Ascending aorta (tissue), 2 donors: ENCODE measurements at places on chromosomes 16 and 17.

GRCh38 chr17:79633993-79634813, 23.4 kb upstream of the RBFOX3 start:
- no peak overlapping the region for H3K4me3 ChIP-seq
- peak; percentile 33 for DNase-seq
- H3K27me3 ChIP-seq = no peaks in the 10 kb centered on the region
- no peaks in the 10 kb centered on the region for H3K4me1 ChIP-seq
- no peak overlapping the region for H3K27ac ChIP-seq

GRCh38 chr17:6683081-6683684, 30.0 kb downstream of the SLC13A5 start:
- no peak overlapping the region for H3K4me3 ChIP-seq
- no peaks in the 10 kb centered on the region for H3K36me3 ChIP-seq
- no peaks in the 10 kb centered on the region for H3K27me3 ChIP-seq
- no peaks in the 10 kb centered on the region for H3K4me1 ChIP-seq
- no peak for DNase-seq

- no peaks in the 10 kb centered on the region for H3K4me1 ChIP-seq
- H3K36me3 ChIP-seq = peaks cover 24% of the 10 kb centered on the region
- DNase-seq = no peak
- H3K4me3 ChIP-seq = no peak overlapping the region
These were observed 78.8 kb upstream of the RPRML start for GRCh38 chr17:47057830-47058229.

DNA sequence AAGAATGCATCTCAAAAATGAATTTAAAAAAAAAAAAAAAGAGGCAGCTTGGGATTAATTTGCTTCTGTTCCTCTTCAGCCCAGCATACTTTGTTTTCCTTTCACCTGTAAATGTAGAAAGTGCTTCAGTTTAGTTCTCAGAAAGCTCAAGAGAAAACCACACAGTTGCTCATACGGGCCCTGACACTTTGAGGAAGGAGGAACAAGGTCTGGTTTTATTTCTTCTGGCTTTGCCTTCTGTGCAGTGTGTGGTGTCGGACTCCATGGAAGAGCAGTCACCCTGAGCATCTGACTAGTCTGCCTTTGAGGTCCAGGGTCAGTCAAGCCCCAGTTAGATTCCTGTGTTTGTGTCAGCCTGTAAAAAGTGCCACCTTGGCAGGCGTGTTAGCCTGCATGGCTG, 27.6 kb downstream of the NMT1 start:
- H3K27ac ChIP-seq = peak overlapping the region; percentile 87
- H3K27me3 ChIP-seq = no peaks in the 10 kb centered on the region
- H3K36me3 ChIP-seq = peaks cover 67% of the 10 kb centered on the region

DNA sequence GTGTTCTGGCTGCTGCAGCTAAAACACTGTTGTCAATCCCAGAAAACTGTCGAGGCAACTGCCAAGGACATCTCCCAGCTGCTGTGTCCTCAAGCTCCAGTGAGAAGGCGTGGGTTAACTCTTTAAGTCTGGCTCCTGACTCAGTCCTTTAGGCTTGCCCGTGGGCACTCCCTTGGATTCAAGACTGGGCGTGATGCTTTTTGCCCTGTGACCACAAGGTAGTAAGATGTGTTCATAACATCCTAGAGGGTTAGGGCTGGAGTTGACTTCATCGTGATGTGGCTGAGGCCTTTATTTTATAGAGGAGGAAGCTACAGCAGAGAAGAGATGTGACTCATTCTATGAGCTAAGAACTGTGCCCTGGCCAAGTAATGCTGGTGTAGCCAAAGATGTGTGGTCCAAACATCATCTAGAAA, 50.9 kb upstream of the TEKT3 start:
- no peak overlapping the region for H3K27ac ChIP-seq
- H3K4me3 ChIP-seq = no peak overlapping the region
- DNase-seq = no peak
- no peaks in the 10 kb centered on the region for H3K27me3 ChIP-seq

GRCh38 chr16:23771027-23771426, 16.2 kb downstream of the CHP2 start:
- H3K4me1 ChIP-seq = no peaks in the 10 kb centered on the region
- H3K27me3 ChIP-seq = no peaks in the 10 kb centered on the region
- no peak overlapping the region for H3K27ac ChIP-seq
- no peak for DNase-seq
- no peak overlapping the region for H3K4me3 ChIP-seq

- H3K4me1 ChIP-seq = peaks cover under 1% of the 10 kb centered on the region
- H3K4me3 ChIP-seq = peak overlapping the region; percentile 10
- peak overlapping the region; percentile 77 for H3K27ac ChIP-seq
- DNase-seq = peak; percentile 69
These were observed 8.2 kb downstream of the RHBDF2 start for GRCh38 chr17:76492989-76493501.
